Right cardiac atrium (tissue), 5 donors: ENCODE measurements at places on chromosomes 4 and X. TPM values are rescaled to one million over a fixed set of nuclear protein-coding genes. Genes with fewer than 3 reads are reported as not detected.

The NPFFR2 gene
- polyA plus RNA-seq = not detected

The PCYT1B gene
- 4.9 TPM for polyA plus RNA-seq

The PF4V1 gene
- polyA plus RNA-seq = not detected

The OPN1LW gene
- polyA plus RNA-seq = not detected

The AWAT2 gene
- not detected for polyA plus RNA-seq

The BRS3 gene
- polyA plus RNA-seq = not detected

The MND1 gene
- polyA plus RNA-seq = 0.20 TPM
